ENCODE measurements at places on chromosomes 2 and 18. TPM values are rescaled to one million over a fixed set of nuclear protein-coding genes. Genes with fewer than 3 reads are reported as not detected.

ALLC gene
- total RNA-seq, result not detected

PLEK gene
- 0.17 TPM for total RNA-seq

UGT1A4 gene
- not detected for total RNA-seq

RNF125 gene
- total RNA-seq, result 4.3 TPM

INPP5D gene
- total RNA-seq, result 45.3 TPM

SGPP2 gene
- total RNA-seq, result 0.05 TPM

FHOD3 gene
- 0.14 TPM for total RNA-seq

BCL2 gene
- total RNA-seq, result 0.88 TPM

ACTG2 gene
- not detected for total RNA-seq

LAPTM4A gene
- 79.5 TPM for total RNA-seq

LAMA1 gene
- 1.2 TPM for total RNA-seq

ANTXR1 gene
- total RNA-seq, result 0.68 TPM

TEKT4 gene
- total RNA-seq, result not detected

POTEC gene
- total RNA-seq, result not detected

CACNB4 gene
- total RNA-seq, result 0.17 TPM

VWC2L gene
- not detected for total RNA-seq

CFAP210 gene
- not detected for total RNA-seq

SP3 gene
- total RNA-seq, result 98.9 TPM

LYG1 gene
- 0.28 TPM for total RNA-seq

LPIN1 gene
- total RNA-seq, result 36.3 TPM

EN1 gene
- total RNA-seq, result not detected

NGEF gene
- 0.17 TPM for total RNA-seq

LYG2 gene
- not detected for total RNA-seq

ZSWIM2 gene
- total RNA-seq, result not detected

SCN3A gene
- 12.0 TPM for total RNA-seq

All from dermis blood vessel endothelial cell (primary cell).